GM12891 (cell line): ENCODE measurements at places on chromosomes 5 and 9.

- no peak for DNase-seq
Measured at GRCh38 chr5:109877670-109878045, 187.9 kb downstream of the MAN2A1 start.

DNA sequence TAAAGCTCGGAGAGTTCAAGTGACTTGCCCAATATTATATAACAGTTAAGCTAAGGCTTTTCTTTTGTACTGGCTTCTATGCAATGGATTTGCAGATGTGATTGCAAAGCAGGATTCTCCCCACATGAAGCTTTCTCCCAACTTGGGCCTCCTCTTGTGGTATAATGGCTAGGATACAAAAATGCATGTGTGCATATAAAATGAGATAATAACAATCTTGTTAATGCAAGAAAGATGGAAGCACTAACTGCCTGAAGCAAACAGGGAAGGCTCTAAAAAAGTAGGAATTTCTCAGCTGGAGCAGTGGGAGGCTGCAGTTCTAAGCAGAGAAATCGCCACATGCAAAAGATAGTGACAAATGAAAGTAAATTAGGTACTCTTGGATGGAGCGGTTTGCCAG lies 444.2 kb upstream of the RIOK2 start:
- DNase-seq = no peak

- DNase-seq = no peak
Measured at GRCh38 chr9:18786911-18787650, 245.9 kb downstream of the SAXO1 start.

GRCh38 chr9:9913276-9913832 lies 699.4 kb downstream of the PTPRD start:
- DNase-seq = no peak

- DNase-seq = no peak
Measured at GRCh38 chr9:80602291-80602690, 1030.5 kb downstream of the TLE4 start.
